ENCODE measurements at places on chromosomes 13 and 19. TPM values are rescaled to one million over a fixed set of nuclear protein-coding genes. Genes with fewer than 3 reads are reported as not detected.

DNA sequence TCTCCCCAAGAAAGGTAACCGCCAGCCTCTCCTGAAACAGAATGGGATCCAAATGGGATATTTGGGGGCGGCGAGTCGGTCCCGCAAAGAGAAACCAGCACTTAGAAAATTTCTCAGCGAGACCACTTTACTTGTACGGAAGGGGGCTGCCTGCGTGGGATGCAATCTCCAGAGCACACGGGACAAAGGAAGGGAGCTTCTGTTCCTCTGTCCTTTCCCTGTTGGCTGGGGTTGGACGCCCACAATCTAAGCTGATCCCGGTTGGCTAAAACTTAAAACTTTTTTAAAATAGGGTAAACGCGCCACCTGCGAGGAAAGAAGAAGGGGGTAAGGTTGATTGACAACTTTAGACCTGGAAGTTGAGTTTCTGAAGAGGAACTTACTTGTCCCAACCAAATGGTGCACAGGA is 826 bp upstream of the BSG start:
- H3K27me3 ChIP-seq = no peaks in the 10 kb centered on the region
- no peak for DNase-seq
- peak overlapping the region; percentile 92 for H3K4me3 ChIP-seq
- H3K36me3 ChIP-seq = peaks cover 17% of the 10 kb centered on the region

DNA sequence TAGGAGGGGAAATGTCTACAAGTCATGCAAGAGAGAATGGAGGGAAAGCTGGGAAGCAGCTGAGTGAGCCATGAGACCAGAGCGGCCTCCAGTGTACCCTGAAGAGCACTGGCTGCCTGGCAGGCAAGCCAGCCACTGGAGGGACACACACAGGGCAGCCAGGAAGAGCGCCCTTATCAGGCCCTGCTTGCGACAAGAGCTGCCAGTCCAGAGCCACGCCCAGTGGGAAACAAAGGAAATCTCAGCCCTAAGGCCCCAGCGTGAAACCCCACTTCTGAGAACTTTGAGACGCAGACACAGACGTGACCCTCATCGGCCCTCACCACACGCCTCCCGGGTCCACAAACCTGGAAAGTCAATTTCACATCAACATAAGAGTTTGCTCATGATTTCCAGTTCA is 105.0 kb downstream of the STK24 start:
- H3K27me3 ChIP-seq = no peaks in the 10 kb centered on the region
- peaks cover 23% of the 10 kb centered on the region for H3K4me1 ChIP-seq
- peaks cover 74% of the 10 kb centered on the region for H3K36me3 ChIP-seq
- no peak overlapping the region for H3K4me3 ChIP-seq
- DNase-seq = no peak

- H3K4me3 ChIP-seq = no peak overlapping the region
- no peak overlapping the region for H3K27ac ChIP-seq
- H3K36me3 ChIP-seq = no peaks in the 10 kb centered on the region
- DNase-seq = no peak
- H3K4me1 ChIP-seq = no peaks in the 10 kb centered on the region
These were observed 418.8 kb downstream of the GPC5 start for GRCh38 chr13:91817250-91817649.

- no peaks in the 10 kb centered on the region for H3K36me3 ChIP-seq
- no peak overlapping the region for H3K27ac ChIP-seq
- peaks cover 3% of the 10 kb centered on the region for H3K27me3 ChIP-seq
- no peak for DNase-seq
- no peak overlapping the region for H3K4me3 ChIP-seq
- no peaks in the 10 kb centered on the region for H3K4me1 ChIP-seq
These were observed 222.8 kb upstream of the OBI1 start for GRCh38 chr13:78881751-78882150.

DNA sequence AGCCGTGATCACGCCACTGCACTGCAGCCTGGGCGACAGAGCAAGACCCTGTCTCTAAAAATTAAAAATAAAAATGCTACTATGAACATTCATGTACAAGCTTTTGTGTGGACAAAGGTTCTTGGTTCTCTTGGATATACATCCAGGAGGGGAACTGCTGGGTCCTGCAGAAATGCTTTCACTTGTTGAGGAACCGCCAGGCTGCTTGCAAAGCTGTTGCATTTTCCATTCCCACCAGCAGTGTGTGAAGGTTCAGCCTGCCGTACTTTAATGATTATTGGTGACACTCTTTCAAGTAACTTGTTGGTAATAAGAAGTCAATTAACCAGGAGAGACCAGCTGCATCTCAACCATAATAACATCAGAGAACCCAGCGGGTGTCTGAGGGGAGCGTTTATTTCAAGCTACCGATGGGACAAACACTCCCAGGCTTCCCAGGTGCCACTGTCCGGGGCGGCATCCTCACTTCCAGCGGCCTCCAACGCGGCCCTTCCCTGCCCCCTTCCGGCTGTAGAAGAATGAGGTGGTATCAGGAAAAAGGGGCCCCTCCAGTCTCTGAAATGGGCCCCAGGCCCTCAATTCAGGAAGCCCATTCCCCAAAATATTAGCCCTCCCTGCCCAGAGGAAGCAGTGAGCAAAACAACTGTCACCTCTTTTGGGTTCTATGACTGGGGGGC is 15.2 kb upstream of the PPP1R12C start:
- H3K36me3 ChIP-seq = no peaks in the 10 kb centered on the region
- no peak for DNase-seq
- no peak overlapping the region for H3K27ac ChIP-seq
- no peak overlapping the region for H3K4me3 ChIP-seq
- peaks cover 54% of the 10 kb centered on the region for H3K27me3 ChIP-seq
- H3K4me1 ChIP-seq = no peaks in the 10 kb centered on the region

- peaks cover 6% of the 10 kb centered on the region for H3K4me1 ChIP-seq
- peak; percentile 25 for DNase-seq
- no peak overlapping the region for H3K27ac ChIP-seq
- H3K4me3 ChIP-seq = no peak overlapping the region
These were observed 37.3 kb downstream of the RNF6 start for GRCh38 chr13:26184791-26185250.

DNA sequence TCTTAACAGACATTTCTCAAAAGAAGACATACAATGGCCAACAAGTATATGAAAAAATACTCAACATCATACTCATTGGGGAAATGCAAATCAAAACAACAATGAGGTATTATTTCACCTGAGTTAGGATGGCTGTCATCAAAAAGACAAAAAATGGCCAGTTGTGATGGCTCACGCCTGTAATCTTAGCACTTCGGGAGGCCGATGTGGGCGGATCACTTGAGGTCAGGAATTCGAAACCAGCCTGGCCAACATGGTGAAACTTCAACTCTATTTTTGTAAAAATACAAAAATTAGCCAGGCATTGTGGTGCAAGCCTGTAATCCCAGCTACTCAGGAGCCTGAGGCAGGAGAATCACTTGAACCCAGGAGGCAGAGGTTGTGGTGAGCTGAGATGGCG is 22.0 kb downstream of the CEACAM16 start:
- H3K36me3 ChIP-seq = no peaks in the 10 kb centered on the region
- H3K27ac ChIP-seq = no peak overlapping the region
- no peak overlapping the region for H3K4me3 ChIP-seq
- H3K27me3 ChIP-seq = no peaks in the 10 kb centered on the region
- H3K4me1 ChIP-seq = peaks cover 46% of the 10 kb centered on the region

DNA sequence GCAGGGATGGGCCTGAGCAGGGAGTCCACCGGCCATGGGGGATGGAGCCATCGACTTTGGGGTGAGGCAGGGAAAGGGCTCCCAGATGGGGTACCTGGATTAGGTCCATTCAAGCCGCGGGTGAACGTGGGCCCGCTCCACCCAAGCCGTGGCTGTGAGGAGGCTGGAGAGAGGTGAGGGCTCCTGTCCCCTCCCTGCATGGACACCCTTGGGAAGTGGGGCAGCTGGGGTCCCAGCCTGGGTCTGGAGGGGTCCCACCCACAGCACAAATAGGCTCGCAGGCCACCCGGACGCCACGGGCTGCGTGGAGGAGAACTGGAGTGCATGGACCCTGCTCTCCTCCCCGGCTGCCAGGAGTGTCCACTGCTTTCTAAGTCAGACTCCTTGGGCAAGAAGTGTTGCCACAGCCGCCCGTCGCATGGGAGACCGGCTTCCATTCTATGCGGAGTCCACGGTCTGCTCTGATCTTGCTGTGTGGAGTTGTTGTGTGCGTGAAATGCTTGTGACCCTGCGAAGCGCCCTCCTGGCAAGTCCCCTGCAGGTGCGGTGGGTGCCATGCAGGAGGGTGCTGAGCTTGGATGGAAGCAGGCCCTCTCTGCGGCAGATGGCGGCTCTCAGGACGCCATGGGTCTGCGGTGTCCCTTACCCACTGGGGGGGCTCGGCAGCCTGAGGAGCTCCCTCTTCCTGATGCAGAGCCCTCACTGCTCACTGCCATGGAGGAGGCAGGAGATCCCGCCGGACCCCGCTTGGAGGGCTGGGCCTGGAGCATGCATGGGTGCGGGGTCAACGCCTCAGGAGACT is 2.0 kb downstream of the DAZAP1 start:
- peak overlapping the region; percentile 98 for H3K4me3 ChIP-seq
- peaks cover 30% of the 10 kb centered on the region for H3K4me1 ChIP-seq
- H3K27ac ChIP-seq = peak overlapping the region; percentile 91

DNA sequence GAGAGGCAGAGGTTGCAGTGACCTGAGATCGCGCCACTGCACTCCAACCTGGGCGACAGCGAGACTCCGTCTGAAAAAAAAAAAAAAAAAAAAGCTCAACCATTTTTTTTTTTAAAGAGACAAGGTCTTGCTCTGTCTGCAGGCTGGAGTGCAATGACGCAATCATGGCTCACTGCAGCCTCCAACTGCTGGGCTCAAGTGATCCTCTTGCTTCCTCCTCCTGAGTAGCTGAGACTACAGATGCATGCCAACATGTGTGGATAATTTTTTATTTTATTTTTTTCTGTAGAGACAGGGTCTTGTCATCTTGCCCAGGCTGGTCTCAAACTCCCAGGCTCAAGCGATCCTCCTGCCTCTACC is 10.3 kb downstream of the EHD2 start:
- no peaks in the 10 kb centered on the region for H3K27me3 ChIP-seq
- H3K27ac ChIP-seq = peak overlapping the region; percentile 81
- DNase-seq = no peak
- H3K4me1 ChIP-seq = peaks cover 79% of the 10 kb centered on the region
- H3K4me3 ChIP-seq = no peak overlapping the region
- H3K36me3 ChIP-seq = peaks cover 79% of the 10 kb centered on the region

GRCh38 chr13:112870737-112871287 is 98.2 kb upstream of the MCF2L start:
- H3K27me3 ChIP-seq = no peaks in the 10 kb centered on the region
- DNase-seq = no peak
- no peaks in the 10 kb centered on the region for H3K36me3 ChIP-seq
- no peak overlapping the region for H3K27ac ChIP-seq
- no peaks in the 10 kb centered on the region for H3K4me1 ChIP-seq

DNA sequence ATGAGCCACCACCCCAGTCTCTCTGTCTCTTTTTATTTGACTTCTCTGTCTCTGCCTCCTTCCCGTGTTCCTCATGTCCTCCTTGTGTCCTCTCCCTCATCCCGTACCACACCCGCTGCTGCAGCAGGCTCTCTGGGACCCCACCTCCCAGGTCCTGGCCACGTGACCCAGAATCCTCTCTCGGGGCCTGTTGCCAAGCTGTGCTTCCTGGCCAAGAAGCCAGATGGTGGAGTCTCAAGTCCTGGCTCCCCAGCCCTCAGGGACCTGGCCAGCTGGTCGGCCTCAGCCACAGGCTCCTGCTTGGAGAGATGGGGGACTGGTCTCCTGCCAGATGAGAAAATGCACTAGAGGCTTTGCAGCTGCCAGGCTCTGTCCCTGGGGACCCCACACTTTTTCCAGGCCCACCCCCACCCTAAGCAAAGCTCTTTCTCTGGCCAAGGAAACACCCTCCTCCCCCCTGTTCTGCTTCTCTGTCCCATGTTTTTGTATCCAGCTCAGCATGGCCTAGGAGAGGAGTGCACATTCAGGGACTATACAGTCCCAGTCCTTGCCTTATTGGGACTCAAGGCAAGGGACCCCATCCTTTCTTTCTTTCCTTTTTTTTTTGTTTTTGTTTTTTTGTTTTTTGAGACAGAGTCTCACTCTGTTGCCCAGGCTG is 34.3 kb upstream of the SHKBP1 start:
- no peak overlapping the region for H3K4me3 ChIP-seq
- H3K36me3 ChIP-seq = no peaks in the 10 kb centered on the region
- H3K27me3 ChIP-seq = no peaks in the 10 kb centered on the region
- no peak overlapping the region for H3K27ac ChIP-seq
- H3K4me1 ChIP-seq = no peaks in the 10 kb centered on the region

GRCh38 chr13:98480915-98481877 is 95.7 kb downstream of the STK24 start:
- peaks cover 63% of the 10 kb centered on the region for H3K4me1 ChIP-seq
- DNase-seq = no peak
- H3K27ac ChIP-seq = no peak overlapping the region
- H3K27me3 ChIP-seq = no peaks in the 10 kb centered on the region
- H3K36me3 ChIP-seq = peaks cover 13% of the 10 kb centered on the region

DNA sequence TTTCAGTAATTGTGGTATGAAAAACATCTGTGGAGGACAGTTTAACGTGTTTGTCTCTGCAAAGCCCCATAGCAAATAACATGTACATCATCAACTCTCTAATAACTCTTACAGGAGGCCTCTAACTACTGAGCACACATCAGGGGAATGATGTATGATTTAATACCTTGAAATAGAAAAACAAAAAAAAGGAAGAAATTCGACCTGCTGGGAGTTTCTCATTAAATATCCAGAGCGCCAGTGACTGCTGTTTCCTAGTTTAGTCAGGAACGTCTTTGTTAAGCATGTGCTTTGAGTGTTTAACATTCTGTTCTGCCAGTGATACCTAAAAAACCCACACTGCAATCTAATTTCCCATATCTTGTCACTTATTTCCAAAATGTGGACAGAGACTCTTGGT is 235.4 kb downstream of the PCDH20 start:
- no peaks in the 10 kb centered on the region for H3K27me3 ChIP-seq
- H3K27ac ChIP-seq = no peak overlapping the region
- DNase-seq = no peak
- no peaks in the 10 kb centered on the region for H3K4me1 ChIP-seq
- no peak overlapping the region for H3K4me3 ChIP-seq
- H3K36me3 ChIP-seq = no peaks in the 10 kb centered on the region

GRCh38 chr19:51714848-51715247 is 8.9 kb downstream of the HAS1 start:
- DNase-seq = no peak
- H3K4me1 ChIP-seq = no peaks in the 10 kb centered on the region
- H3K27me3 ChIP-seq = no peaks in the 10 kb centered on the region
- H3K27ac ChIP-seq = no peak overlapping the region
- no peak overlapping the region for H3K4me3 ChIP-seq

TGFBR3L gene
- not detected for total RNA-seq

CPB2 gene
- total RNA-seq = not detected

ZNF507 gene
- 7.0 TPM for total RNA-seq

Data from SJSA1 (cell line).